ENCODE measurements at places on chromosomes 11 and 22.

- DNase-seq = no peak
These were observed 1.9 kb downstream of the ANKRD54 start for GRCh38 chr22:37842015-37842793.

DNA sequence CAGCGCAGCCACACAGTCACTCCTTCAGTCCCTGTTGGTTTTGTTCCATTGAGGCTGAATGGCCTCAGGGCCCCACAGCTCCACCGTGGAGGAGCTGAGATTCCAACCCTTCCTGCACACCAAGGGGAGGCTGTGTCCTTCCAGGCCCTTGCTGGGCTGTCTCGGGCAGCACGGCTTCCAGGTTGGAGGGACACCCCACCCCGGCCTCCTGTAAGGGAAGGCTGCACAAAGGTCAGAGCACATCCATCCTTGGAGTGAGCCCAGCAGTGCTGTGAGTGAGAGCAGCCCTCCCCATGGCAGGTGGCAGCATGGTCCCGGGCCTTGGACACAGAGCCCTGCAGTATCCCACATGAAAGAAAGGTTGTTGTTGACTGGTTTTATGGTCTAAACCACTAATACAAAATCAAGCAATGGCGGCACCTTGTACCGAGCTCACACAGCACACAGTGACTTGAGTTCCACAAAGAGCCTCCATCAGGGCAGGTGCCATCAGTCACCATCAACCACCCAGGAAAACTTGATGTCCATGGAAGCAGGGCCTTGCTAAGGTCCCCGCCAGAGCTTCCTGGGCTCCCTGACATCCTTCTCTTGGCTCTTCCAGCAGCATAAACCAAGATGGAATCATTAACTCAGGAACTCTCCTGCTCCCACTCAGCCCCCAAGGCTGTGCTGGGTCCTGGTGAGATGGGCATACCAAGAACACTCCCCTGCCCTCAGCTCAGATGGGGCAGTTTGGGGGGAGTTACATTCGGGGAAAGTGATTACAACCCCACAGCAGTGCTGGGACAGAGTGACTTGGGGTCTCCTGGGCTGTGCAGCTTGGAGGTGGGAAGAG is 1500.4 kb downstream of the TBC1D22A start:
- no peak for DNase-seq

GRCh38 chr11:94830722-94831510 is 62.8 kb downstream of the AMOTL1 start:
- no peak for DNase-seq

- DNase-seq = no peak
These were observed 14.4 kb downstream of the YWHAH start for GRCh38 chr22:31958625-31959239.

DNA sequence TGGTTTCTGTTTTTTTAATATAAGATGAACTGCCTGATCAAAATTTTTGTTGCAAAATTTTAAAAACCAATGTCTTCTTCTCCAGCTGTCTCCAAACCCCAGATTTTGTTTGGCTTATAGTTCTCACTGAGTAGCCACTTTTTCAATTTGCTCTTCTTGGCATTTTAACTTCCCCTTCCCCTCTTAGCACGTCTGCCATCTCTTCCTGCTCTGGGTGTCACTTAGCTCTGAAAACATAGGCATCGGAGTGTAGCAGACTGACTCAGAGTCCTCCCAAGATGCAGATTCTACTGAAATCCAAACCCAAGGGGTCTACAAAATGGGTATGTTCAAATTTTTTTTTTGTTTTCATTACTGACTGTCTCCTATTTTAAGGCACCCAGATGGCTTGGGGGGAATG is 270.3 kb upstream of the KIRREL3 start:
- no peak for DNase-seq

GRCh38 chr11:125429807-125430678 is 66.0 kb downstream of the FEZ1 start:
- no peak for DNase-seq

- no peak for DNase-seq
These were observed 16.7 kb downstream of the PAFAH1B2 start for GRCh38 chr11:117160826-117161225.

DNA sequence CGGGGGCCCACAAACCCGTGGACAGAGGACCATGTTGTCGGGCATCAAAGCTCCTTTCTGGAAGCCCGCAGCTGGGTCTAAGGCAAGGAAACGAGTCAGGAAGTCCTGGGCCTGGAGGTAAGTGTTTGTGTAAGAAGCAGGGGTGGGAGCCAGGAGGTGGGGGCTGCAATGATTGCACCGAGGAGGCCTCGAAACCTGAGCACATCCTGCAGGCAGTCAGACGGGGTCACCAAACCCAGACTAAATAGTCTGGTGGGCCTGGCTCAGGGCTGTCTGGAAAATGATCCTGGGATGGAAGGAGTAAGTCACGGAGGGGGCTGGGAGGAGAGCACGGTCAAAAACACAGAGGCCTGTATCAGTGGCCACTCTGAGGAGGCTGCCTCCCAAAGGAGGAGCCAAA is 539.2 kb downstream of the MN1 start:
- DNase-seq = no peak

DNA sequence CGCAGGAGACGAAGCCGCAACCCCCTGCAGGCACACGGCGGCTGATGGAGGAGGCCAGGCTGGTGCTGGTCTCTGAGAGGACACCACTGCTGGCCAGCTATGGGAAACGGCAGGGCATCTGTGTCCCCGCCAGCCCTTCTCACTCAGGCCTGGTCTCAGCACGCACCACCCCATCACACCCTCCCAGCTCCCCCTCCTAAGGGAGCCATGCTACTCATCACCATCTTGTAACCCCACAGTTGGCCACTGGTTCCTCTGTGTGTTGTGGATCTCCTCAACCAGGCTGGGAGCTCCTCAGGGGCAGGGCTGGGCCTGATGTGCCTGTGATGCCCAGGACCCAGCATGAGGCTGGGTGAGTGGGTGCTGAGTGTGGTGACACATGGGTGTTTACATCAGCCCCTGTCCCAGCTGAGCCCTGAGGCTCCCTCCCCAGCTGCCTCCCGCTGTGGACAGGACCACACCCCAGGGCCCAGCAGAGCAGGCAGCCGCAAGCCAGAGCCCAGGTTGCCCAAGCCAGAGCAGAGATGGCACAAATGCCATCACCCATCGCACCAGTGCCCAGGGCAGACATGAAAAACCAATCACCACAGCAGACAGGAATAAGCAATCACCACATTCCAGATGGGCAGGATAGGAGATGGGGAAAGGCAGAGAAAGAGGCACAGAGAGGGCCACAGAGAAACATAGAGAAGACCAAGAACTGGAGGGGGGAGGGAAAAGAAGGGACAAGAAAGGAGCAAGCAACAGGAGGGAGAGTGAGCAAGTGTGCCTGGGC is 8.2 kb downstream of the ARVCF start:
- no peak for DNase-seq

DNA sequence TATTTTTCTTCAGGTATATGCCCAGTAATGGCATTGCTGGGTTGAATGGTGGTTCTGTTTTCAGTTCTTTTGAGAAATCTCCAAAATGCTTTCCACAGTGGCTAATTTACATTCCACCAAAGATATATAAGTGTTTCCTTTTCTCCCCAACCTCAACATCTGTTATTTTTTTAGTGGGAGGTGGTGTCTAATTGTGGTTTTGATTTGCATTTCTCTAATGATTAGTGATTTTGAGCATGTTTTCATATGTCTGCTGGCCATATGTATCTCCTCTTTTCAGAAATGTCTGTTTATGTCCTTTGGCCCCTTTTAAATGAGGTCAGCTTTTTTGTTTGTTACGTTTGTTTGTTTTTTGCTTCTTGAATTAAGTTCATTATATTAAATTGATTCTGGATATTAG is 760.2 kb downstream of the KCNA4 start:
- no peak for DNase-seq
